ENCODE measurements at places on chromosomes 7 and 10.

DNA sequence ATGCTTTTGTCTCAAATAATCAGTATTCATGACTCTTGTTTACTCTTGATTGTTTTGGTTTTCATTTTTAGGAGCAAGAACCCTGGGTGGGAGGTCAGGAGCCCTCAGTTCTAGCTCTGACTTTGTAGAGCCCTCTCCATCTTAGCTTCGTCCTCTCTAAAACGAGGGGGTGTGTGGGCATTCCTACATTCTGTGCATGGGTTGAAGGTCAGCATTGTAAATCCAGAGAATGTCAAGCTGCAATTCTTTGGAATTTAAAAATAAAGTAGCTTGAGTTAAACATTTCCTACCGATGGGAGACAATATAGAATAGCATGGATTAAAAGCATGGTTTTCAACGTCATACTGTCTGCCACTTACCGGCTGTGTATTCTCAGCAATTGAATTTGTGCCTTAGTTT lies 128.3 kb downstream of the PRPF18 start:
- DNase-seq = no peak

- no peak for DNase-seq
These were observed 17.9 kb upstream of the OR2AE1 start for GRCh38 chr7:99894738-99895137.

DNA sequence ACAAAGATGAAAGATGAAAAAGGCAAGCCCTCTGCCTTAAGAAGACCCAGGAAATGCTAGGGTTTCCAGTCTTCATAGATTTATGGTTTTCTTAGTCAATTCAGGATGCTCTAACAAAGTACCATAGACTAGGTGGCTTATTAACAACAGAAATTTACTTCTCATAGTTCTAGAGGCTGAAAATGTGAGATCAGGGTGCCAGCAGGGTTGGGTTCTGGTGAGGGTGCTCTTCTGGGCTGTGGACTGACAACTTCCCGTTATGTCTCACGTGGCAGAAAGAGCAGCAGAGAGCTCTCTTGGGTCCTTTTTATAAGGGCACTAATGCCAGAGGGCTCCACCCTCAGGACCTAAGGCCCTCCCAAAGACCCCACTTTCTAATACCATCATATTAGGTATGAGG lies 23.7 kb downstream of the ELMO1 start:
- no peak for DNase-seq

DNA sequence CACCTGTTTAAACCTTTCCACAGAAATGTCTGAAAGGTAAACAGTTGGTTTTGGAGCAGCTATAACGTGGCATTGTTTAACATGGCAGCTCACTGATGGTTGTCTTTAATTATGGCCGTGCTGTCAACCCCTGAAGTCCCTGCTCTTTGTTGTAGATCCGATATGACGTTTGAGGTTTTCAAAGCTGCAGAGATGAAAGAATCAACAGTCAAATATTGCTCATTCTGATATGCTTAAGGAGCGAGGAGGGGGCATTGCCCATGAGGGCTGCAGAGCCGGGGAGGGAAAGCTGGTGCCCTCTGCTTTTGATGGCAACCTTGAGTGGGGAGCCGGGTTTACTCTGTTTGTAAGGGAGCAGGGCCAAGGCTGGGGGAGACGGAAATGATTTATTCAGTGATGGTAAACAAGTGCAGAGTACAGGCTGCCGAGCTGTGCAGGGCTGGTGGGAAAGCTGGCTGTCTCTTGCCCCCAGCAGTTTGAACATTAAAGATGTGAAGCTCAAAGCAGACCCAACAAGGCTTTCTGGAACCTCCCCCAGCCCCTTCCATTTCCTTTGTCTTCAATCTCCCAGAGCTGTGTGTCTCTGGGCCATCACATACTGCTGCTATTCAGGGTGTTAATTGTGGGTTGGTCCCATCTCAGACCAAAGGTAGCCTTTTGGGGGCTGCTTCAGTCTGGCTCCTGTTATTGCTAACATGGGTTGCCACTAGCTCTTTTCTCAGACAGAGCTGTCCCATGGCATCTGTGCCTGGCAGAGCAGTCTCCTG lies 345.5 kb downstream of the LRMDA start:
- no peak for DNase-seq

DNA sequence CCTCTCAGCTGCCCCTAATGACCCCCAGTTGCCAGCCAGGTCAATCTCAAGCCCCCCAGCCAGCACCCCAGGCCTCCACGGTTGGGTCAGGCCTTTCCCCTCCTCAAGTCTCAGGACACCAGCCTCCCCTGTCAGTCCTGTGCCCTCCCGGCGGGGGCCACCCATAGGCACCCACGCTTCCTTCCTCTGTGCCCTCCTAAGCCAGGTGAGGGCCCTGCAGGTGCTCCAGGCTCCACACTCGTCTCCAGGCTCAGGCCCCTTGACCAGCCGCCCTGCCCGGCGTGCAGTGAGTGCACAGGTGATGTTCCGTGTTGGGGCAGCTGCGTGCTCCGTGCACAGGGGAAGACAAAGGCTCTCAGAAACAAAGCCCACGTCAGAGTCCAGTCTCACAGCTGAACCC lies 26.8 kb upstream of the ADGRA1 start:
- no peak for DNase-seq

DNA sequence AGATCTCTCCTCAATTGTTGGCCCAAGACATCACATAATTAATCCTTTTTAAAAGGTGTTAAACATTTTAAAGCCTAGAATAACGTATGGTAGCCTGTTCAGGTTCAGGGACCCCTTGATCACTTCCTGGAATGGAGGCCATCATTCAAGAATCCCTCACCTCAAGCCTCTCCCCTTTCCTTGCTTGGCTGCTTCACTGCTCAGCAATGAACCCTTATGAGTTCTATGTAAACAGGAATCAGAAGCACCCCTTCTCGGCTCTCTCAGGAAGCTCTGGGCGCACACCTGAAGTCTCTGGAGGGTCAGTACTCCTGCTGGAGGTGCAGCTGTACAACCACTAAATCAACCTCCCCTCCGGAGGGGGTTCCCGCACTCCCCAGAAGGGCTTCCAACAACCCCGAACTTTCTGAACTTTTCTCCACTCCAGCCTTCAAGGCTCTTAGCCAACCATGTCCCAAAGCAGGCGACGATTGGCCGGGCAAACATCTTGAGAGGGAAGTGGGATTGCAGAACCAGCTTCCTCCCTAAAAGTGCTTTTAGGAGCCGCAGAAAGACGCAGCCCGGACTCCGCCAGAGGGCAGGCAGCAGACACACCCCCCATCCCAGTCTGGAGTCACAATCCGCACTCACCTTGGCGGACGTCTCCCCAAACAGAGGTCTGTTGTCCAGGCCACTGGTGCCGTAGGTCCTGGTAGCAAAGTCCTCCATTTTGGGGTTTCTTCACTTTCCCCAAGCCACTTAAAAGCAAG lies 562 bp downstream of the TMEM243 start:
- DNase-seq = peak; percentile 31

DNA sequence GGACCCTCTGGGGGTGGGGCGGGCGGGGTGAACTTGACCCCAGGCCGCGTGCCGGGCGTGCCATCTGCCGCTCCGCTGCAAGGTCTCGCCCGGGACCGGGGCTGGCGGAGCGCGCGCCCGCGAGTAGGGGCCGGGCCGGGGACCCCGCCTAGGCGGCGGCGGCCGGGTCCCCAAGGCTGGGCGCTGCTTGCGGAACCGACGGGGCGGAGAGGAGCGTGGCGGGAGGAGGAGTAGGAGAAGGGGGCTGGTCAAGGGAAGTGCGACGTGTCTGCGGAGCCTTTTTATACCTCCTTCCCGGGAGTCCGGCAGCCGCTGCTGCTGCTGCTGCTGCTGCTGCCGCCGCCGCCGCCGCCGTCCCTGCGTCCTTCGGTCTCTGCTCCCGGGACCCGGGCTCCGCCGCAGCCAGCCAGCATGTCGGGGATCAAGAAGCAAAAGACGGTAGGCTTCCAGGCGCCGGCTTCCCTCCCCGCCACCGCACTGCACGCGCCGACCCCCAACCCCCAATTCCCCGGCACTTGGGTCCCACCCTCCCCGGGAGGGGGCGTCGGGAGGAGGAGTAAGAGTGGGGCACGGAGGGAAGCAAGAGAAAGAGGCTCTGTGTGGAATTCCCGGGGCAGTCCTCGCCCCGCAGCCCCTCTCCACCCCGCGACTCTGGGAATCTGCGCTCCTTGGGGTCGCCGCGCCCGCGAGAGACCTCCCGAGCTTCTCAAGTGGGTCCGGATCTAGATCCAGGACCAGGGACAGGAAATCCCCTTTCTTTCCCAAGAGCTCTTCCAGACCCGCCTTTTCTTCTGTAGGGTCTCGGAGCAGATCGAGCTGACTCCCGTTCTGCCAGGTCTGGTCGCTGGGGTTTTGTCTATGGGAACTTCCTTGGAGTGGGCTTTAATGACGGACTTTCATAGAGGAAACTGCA lies at the start of gene PAPSS2:
Gene PAPSS2 (plus strand): TSS at position 308 of the 913 bp plus-strand sequence. CDS start 104 bp downstream, at position 412.
- DNase-seq = no peak

DNA sequence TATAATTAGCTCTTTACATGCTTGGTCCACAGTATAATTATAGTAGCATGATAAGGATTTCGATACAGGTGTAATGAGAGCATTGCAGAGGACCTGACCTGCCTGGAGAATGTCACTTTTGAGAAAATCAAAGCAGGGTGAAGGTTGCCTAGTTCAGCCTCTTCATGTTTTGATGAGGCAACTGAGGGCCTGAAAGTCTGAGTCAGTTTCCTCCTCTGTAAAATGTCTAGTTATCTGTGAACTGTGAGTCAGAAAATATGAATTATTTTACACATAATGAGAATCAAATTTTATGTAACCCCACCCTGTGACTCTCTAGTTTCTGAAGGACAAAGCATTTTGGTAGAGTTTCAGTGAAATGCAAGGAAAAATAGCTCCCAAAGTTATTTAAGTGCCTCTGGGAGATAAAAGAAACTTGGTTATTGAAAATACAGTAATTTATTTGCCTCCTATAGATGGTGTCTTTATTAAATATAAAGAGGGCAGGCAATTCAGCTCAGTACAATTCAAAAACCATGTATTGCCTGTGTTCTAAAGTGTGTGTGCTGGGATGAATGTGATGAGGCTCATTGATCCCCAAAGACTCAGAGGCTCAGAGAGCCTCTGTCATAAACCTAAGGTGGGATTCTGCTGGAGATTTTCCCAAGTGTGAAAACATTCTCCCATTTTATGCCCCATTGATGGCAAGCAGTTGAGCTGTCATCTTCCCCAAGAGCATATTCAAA lies 37.3 kb upstream of the SAMD9L start:
- no peak for DNase-seq

- DNase-seq = no peak
These were observed 239.7 kb upstream of the KLF6 start for GRCh38 chr10:4024516-4025245.

GRCh38 chr10:74103560-74104258 lies 46.9 kb downstream of the AP3M1 start:
- DNase-seq = no peak

GRCh38 chr7:138755331-138755747 lies 42.5 kb upstream of the TMEM213 start:
- DNase-seq = no peak

GRCh38 chr7:32447218-32447617 lies 43.0 kb downstream of the LSM5 start:
- DNase-seq = no peak

- DNase-seq = no peak
These were observed 307.8 kb upstream of the POM121L12 start for GRCh38 chr7:52727632-52728031.

- DNase-seq = no peak
These were observed 186.8 kb upstream of the LRGUK start for GRCh38 chr7:133940368-133940767.

- DNase-seq = no peak
These were observed 111.9 kb downstream of the ZMIZ1 start for GRCh38 chr10:79180414-79181221.

GRCh38 chr7:101200862-101201599 lies at the start of gene MOGAT3:
Gene MOGAT3, minus strand, starts transcription at chr7:101201036. Its CDS starts 182 bp downstream, at chr7:101200854.
- no peak for DNase-seq

DNA sequence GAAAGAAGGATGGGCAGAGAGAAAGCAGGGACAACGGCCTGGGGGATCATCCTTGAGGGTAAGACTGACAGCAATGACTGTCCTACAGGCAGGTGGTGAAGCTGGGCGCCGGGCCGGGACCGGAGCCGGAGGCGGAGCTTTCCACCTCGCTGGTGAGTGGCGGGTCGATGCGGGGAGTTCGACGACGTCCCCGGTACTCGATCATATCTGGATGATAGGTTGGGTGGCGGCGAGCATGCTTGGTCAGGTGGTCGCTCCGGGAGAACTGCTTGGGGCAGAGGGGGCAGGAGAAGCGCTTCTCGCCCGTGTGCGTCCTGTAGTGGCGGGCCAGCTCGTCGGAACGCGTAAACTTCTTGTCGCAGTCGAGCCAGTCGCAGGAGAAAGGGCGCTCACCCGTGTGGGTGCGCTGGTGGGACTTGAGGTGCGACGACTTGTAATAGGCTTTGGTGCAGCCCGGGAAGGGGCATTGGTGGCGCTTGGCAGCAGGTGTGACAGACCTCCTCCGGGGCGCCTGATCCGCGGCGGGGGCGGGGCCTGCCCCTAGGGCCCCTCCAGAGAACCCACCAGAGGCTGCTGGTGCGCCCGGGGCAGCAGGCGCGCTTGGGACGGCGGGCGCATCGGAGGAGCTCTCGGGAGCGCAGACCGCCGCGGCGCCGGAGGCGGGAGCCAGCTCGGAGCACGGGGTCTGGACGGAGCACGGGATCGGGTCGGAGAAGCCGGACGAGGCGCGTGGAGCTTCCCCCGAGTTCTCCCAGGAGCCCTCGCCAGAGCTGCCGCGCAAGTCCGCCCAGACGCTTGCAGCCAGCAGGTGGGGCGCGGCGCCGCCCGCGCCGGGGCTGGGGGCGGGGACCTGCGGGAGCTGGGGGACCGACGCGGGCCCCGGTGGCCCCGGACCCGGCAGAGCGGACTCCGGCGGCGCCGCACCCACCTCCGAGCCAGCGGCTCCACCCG lies 752 bp downstream of the KLF14 start:
- no peak for DNase-seq

GRCh38 chr10:128307820-128308219 lies 181.6 kb upstream of the MKI67 start:
- DNase-seq = no peak

DNA sequence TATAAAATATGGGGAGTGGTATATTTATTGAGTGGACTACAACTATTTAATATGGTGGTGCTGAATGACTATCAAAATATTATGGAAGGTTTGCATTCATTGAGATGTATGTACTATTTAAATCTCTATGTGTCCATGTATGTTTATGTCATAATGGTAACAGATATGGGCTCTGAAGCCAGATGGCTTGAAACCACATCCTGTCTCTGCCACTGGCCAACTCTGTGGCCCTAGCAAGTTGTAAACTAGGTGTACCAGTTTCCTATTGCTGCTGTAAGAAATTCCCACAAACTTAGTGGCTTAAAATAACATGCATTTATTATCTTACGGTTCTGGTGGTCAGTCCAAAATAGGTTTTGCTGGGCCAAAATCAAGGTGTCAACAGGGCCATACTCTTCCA lies 198.1 kb upstream of the NFE2L3 start:
- DNase-seq = no peak

- no peak for DNase-seq
These were observed 13.6 kb upstream of the LIPM start for GRCh38 chr10:88788924-88789323.

- DNase-seq = no peak
These were observed 453.7 kb downstream of the SDK1 start for GRCh38 chr7:3754493-3755341.

DNA sequence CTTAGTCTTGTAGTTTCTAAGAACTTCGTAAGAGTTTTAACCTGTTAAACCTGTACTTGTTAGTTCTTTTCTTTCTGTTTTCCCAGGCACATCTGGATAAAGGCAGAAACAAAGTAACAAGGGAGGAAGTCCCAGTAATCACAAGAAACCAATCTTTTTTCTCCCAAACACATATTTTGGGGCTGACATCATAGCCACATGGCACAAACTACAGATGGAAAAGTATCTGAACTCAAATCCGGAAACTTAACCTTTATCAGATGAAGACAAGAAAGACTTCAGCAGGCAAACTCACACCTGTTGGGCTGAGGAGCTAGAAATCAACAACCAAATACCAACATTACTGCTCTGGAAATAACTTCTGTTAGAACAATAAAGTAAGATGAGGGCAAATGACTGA lies 67.1 kb downstream of the CUBN start:
- DNase-seq = no peak
